ENCODE measurements at places on chromosomes 7 and 10.

DNA sequence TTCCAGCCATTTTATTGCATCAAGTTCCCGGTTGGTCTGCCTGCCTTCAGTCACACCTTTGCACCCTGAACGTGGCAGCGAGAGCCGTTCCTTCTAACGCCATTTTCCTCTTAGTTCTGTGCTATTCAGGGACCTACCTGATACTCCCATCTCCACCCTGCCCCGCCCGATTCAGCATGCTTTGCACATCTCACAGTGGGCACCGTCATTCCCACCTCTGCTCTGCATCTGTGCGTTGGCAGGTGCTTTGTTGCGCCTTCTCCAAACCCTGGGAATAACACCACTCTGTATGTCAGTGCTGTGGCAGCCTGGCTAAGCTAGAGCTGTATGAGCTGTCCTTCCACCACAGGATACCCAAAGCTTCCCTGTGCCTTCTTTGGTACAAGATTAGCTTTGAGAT lies 96.8 kb downstream of the ACTR3B start:
- no peak for DNase-seq

GRCh38 chr7:155836216-155837125 lies 24.2 kb upstream of the SHH start:
- no peak for DNase-seq

GRCh38 chr10:92574548-92575261 lies 812 bp upstream of the IDE start:
- DNase-seq = peak; percentile 79

DNA sequence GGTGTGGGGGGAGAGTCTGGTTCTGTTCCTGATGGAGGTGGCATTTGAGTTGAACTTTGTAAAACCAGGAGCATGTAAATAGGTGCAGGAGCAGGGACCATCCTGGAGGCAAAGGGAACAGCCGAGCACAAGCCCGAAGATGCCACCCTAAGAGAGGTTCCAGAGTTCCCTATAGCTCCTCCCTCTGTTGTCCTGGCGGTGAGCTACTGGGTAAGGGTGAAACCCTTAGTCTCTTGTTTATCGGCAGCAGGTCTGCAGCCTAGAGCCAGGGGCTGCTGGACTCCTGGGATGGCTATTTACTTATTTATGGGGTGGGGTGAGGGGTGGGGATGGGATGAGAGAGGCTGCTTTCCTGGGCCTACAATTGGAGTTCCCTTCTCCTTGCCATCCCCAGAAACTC lies 6.5 kb upstream of the LBX1 start:
- DNase-seq = no peak

GRCh38 chr7:116142850-116143249 lies 67.5 kb upstream of the TES start:
- DNase-seq = no peak

DNA sequence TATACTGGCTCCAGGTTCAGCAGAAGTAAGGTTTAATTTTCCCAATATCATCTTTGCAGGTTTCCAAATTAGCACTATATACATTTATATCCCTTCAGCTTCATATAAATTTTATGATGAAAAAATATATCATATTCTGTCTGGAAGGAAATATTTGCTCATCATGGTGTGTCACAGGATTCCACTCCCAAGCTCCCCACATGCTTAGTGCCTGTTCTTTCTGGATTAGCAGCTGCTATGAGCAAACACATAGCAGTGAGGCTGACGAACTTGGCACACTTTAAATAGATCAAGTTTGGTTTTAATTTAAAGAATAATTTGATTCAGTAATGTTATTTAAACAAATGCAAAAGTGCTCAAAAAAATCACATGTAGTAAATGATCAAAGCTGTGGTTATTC lies 251.9 kb downstream of the AGMO start:
- no peak for DNase-seq

DNA sequence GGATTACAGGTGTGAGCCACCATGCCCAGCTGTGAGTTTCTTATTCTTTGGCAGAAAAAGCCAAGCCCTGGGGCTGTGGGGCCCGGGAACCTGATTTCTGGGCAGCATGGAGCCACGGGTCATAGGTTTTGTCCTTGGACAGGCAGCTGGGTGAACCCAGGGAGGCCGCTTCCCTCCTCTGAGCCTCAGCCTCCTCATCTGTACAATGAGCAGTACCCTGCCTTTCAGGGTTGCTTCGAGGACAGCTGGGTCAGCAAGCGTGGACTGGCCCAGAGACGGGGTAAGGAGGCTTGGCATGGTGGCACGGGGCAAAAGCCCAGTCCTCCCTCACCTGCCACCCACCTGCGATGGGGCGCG lies 84.1 kb upstream of the GNA12 start:
- no peak for DNase-seq

DNA sequence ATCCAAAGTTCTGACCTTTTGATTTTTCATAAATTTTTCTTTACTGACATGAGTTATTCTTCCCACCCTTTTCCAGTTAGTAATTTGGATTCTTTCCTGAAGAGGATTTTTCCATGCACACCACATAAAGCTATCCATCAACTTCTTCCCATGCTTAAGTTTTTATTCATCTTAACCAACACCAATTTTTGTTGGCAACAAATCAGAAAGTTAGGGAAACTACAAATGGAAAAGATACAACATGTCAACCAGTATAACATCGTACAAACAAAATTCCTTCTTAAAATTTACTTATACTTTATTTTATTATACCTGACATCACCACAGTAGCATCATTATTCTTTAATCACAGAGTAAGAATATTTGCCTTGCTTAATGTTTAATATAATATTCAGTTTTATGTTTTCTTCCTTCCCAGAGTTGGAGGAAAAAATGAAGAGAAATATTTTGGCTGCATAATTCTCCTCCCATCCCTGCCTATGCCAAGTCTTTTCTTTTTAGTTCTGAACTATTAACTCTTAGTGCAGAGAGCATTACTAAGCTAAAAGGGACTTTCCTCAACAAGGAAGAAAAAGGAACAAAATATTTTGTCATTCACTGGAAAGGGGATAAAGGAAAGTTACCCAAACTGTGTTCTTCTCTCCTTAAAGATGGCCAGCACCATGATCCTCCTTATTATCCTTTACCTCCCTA lies 67.5 kb upstream of the MEOX2 start:
- no peak for DNase-seq
